ENCODE measurements at places on chromosomes 5 and 9.

GRCh38 chr5:127041571-127041970 lies 11.2 kb upstream of the MARCHF3 start:
- no peak for DNase-seq

- DNase-seq: peak; percentile 92
Observed at GRCh38 chr5:126600631-126601511, at the start of gene PHAX. Gene PHAX (plus strand): TSS chr5:126600947. CDS start chr5:126600963, 16 bp downstream.

DNA sequence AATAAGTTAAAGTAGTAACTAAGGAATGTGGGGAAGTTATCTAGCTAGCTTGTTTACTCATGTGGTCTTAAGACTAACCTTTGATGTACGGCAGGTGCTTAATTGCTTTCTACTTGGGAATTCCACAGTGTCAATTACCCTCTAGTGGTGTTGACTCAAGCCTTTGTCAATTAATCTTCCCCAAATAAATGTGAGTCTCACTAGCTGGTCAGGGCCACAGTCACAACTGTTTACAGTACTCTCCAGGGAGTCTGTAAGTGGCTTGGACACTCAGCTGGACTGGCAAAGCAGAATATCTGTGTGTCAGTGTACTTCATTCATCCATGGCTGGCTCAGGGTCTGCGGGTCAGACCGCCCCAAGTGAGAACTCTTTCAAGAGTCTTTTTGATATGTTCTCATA lies 30.8 kb downstream of the SMIM3 start:
- DNase-seq: no peak

GRCh38 chr5:83742089-83742488 lies 21.4 kb upstream of the HAPLN1 start:
- no peak for DNase-seq

GRCh38 chr5:14034963-14035362 lies 90.5 kb upstream of the DNAH5 start:
- DNase-seq: no peak
